ENCODE measurements at places on chromosomes 2 and 18.
A peak's percentile ranks its signal among the peaks of the same experiment; 100 is the strongest.

GRCh38 chr18:63850020-63850419 is 37.5 kb upstream of the SERPINB2 start:
- DNase-seq: peak; percentile 48

- no peak for DNase-seq
Measured at GRCh38 chr2:6937157-6937556, 19.9 kb downstream of the RNF144A start.

DNA sequence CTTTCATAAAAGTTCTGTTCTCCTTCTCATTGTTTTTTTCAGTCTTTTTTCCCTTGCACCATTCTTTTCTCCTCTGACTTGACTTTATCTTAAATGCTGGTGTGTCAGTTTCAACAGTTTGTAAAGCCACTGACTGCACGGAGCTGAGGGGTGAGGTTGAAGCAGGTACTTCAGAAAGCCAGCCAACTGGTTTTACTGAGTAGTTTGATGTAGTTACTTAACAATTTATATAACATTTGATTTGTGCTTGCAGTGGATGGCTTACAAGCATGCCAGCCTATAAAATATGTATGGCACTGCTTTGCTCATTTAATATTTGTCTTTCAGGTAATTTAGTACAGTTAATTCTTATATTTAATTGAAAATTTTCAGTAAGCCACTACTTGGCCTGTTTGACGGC is 55.4 kb downstream of the FAM171B start:
- DNase-seq: no peak

DNA sequence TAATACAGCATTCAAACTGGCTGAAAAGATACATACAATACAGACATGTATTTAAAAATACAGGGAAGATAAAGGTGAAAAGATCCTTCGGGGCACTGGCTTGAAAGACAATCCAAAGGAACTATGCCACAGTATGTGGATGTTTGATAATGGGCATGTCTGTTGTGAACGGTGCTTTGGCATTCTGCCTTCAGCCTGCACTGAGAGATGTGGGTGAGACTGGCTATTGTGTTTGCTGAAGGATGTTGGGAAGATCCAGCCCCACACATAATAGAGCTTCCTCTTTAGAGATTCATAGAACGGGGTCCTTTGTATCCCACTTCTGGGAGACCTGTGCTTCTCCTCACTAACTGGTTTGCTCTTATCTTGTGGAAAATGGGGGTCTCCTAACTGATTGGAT is 65.1 kb upstream of the CXCR4 start:
- DNase-seq: no peak

- DNase-seq: no peak
Measured at GRCh38 chr18:32381761-32382160, 88.9 kb downstream of the GAREM1 start.

DNA sequence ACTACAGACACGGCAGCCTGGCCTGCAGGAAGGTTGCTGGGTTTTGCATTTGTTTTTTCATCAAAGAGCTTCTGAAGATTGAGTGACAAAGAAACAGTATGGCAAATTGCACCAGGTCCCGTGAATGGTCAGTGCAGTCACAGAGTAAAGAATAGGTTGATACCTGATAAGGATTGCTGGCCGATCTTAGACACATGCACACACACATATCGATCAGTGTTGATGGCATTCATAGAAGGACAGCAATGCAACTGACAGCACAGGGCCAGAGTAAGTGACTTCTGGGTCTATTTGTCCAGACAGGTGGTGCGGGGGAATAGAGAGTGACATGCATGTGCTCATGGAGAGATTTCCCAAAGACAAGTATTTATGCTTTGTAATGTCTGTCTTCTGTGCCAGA is 42.8 kb downstream of the NRP2 start:
- no peak for DNase-seq

- no peak for DNase-seq
Measured at GRCh38 chr2:88053296-88053695, 2.3 kb downstream of the KRCC1 start.

DNA sequence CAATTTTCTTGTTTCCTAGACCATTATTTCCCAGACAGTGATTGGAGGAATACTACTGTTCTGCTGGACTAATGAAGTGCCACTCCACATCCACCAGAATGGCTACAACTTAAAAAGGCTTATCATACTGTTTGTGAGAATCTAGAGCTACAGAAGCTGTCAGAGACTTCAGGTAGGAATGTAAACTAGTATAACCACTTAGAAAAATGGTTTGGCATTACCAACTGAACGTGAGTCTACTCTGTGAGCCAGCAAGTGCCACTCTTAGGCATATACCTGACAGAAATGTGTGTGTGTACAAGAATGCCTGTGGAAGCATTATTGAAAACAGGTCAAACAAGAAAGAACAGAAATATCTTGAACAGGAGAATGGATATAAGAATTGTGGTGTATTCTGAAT is 4.2 kb upstream of the SCN3A start:
- no peak for DNase-seq

DNA sequence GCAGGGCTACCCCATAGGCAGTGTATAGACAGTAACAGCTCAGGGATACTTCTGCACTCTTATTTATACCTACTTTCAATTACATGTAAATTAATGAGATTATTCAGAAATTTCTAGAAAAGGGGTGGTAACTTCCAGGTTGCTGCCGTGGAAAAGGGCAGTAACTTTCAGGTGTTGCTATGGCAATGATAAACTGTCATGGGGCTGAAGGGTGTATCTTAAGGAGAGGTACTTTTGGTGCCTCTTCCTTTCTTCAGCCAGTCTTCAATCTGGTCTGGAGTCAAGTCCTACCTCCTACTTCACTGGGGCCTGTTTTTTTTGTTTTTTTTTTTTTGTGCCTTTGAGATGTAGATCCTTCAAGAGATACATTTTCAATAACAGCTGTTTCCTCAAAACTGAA is 35.2 kb upstream of the DNAJC10 start:
- DNase-seq: no peak

GRCh38 chr2:45554073-45554741 is 56.9 kb downstream of the SRBD1 start:
- DNase-seq: no peak

- DNase-seq: no peak
Measured at GRCh38 chr2:37656512-37657423, 14.7 kb downstream of the CDC42EP3 start.

DNA sequence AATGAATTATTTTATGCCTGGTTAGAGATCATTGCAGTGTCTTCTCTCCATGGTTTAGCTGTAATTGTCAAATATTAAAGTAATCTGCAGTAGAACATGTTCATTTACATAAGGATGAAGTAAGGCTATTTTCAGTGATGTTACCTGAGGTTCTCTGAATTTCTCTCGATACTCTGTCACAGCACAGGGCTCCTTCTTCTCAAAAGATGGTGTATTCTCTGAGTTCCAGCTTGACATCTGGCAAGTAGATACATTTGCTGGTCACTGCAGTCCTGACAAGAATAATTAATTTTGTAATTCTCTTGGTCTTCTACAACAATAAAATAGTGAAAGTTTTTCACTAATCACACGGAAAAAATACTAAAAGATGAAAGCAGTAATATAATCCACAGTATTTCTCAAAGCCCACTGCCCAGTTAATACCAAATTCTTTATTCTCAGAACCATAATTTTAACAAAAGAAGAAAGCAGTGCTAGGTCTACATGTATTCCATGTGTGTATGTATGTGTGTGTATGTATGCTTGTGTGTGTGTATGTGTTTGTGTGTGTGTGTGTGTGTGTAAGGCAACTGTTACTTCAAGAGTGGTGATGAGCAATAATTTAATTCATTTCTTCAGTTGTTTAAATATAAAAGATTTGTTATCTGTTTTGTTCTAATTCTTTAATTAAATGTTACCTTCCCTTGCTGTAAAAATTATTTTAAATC is 1165.5 kb upstream of the SLC39A10 start:
- DNase-seq: no peak

GRCh38 chr2:88265352-88266303 is 95.5 kb downstream of the THNSL2 start:
- peak; percentile 32 for DNase-seq

DNA sequence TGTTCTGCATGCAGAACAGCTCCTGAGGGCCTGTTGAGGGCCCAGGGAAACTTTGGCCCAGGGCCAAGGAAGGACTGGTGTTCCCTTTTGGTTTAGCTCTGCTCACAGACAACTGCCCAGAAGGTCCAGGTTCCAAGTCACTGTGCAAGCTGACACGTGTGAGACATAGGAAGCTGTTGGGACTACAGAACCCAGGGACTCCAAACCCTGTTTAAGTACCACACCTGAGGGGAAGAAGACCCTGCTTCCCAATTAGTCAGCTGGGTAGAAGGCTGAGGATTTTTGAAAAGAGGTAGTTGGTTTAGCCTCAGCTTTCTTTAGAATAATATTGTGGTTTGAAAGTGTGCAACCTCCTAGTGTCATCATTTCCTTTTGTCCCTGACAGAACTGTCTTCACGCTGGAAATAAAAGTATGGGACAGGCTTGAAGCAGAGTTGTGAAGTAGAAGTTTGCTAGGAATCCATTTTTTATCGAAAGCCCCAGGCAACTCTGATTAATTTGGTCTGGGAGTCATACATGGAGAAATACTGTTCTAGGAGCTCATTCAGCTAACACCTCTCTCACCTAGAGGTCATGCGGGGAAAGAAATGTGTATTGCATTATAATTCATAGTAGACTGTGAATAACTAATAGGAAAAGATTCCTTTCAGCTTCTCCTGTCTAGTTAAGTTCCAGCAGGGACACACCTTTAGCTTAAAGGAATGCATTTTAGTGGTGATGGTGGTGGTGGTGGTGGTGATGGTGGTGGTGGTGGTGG is 19.9 kb upstream of the IL1RL1 start:
- DNase-seq: peak; percentile 28

DNA sequence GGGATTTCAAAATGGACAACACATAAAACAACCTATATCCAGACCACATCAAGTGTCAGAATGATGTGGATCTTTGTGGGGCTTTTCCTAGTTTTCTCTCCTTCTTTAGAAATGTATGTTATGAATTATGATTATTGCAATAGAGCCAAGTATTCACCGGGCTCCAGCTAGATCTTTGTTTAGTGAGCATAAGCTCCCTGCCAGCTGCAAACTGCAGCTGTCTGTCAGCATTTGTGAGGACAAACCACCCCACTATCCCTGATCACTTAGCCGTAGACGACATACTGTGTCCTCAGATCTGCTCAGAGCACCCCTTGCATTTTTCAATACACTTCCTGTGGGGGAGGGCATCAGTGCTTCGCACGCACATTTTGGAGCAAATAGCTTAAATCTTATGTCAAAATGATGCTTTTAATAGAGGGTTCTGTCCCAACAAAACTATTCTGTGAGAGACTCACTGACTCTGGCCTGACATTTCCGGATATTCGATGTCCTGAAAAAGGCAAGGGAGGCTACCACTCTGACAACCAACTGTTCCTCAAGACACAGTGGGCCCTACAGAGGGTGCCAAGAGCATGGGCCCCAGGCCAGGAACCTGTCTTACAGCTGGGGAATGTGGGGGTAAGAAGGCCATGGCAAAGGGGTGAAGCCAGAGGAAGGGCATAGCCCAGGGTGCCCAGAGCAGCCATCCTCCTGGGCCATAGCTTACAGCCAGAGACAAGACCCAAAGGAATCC is 346.0 kb downstream of the ARHGAP15 start:
- no peak for DNase-seq

DNA sequence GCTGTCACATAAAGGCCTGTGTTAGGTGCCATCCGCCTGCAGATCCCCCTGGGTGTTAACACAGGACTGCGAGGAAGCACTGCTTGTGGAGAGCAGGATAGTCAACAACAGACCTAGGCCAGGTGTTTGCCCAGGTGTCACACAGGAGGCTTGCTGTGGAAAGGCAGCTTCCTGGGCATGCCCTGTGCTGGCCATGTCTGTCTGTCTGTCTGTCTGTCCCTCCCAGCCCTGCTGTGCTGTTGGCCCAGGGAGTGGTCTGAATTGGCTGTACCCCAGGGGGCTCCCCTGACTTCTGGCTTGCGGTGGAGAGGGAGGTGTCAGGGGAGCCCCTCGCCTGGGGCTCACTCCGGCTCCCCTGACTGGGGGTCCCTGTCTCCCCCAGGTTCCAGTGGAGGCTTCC is 53.2 kb downstream of the SH3BP4 start:
- no peak for DNase-seq

DNA sequence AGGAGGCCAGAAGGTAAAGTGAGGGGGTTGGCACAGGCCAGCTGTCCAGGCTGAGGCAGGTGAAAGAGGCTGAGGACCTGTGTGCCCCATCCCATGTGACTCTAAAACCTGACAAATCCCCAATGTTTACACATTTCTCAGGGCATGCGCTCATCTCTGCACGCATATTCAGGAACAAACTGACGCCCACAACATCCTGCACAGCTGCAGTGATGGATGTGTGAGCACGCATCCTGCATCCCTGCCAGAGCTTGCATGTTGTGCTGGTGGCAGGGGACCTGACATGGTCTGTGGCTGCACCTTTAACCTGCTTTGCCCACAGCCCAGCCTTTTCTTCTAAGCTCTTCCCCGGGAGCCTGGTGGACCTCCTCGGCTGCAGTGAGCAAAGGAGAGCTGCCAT is 83.1 kb downstream of the FBXO15 start:
- DNase-seq: no peak
